ENCODE measurements at places on chromosomes 4 and X.

GRCh38 chrX:11750046-11750445 lies 8.0 kb upstream of the MSL3 start:
- no peak for DNase-seq

DNA sequence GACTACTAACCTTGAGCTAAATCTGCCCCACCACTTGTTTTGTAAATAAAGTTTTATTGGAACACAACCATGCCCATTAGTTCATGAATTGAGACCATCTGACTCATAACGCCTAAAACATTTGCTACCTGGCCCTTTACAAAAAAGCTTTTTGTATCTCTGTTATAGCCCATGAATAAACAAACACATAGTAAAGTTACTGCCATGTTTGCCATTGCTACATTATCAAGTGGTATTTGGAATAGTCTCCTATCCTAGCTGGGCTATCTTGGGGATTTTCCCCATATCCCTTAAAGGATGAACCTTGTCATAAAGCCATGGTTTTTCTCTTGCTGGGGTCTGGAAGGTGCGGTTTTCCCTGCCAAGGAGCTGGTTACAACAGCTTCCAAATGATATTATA lies 112.3 kb downstream of the FAM9B start:
- no peak for DNase-seq

GRCh38 chrX:48703642-48704481 lies 7.3 kb downstream of the SUV39H1 start:
- no peak for DNase-seq

DNA sequence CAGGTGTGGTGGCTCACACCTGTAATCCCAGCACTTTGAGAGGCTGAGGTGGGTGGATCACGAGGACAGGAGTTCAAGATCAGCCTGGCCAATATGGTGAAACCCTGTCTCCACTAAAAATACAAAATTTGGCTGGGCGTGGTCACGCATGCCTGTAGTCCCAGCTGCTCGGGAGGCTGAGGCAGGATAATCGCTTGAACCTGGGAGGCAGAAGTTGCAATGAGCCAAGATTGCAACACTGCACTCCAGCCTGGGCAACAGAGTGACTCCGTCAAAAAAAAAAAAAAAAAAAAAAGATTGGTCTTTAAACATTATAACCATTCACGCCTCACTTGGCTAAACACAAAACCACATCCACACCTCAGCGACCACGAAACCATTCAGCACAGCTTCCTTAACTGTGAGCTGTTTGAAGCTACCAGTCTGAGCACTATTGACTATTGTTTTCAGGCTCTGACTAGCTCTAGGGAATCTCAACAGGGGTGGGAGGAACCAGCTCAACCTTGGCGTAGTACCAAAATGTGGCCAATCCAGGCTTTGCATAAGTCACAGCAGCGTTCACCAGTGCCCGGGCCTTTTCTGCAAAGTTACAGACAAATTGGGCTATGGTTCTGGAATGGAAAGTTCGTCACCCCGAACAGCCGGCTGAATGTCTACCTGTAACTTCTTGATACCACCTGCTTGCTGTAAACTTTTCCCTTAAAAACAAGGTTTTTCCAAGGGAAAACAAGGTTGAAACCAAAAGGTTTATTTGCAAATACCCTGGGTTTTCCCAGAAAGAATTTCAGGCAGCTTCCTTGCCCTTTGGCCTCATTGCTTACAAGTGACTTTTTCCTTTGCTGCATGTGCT lies 73.6 kb upstream of the DHX15 start:
- DNase-seq: no peak

DNA sequence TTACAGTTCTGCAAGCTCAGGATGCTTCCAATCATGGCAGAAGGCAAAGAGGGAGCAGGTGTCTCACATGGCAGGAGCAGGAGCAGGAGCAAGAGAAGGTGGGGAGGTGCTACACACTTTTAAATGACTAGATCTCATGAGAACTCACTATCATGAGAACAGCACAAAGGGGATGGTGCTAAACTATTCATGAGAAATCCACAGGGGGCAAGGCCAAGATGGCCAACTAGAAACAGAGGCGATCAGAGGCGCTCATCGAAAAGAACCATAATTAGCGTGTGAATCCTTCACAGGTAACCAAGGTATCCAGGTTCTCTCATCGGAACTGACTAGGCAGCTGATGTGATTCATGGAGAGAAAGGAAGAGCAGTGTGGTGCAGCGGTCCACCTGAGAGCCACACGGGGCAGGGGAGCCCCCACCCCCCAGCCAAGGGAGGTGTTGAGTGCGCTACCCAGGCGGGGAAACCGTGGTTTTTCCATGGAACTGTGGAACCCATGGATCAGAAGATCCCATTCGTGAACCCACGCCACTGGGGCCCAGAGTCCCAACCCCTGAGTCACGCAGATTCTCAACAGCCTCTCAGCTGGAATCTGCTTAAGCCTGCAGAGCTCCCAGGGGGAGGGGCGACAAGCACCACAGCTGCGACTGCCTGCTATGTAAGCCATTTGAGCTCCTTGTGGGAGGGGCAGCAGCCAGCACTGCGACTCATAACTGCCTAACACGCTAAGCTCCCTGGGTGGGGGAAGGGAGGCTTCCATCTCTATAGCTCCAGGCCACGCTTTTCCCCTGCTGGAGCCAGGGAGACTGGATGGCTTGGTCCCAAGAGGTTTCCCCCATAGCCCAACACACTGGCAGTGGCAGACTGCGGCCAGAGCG lies 46.7 kb downstream of the FGF16 start:
- no peak for DNase-seq

DNA sequence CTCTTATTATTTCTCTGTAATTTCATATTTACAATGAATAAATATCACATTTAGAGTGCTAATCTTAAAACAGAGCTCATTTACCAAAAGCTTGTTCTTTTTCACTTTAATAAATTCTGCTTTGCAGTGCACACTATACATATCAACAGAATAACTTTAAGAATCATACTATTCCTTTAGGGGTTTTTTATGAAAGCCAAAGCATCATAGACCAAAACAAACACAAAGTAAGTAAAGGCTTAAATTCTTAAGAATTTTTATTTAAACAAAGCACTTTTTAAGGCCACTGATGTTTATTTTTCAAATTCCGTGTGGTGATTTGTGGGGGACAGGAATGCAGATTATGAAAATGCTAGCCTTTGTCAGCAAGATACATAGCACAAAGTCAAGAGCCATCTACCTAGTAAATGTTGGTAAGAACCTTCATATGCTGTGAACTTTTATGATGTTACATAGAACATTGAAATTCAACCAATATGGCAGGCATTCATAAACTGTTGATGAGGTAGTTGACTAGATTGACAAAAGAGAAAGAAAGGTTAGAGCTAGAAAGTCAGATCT lies 17.8 kb downstream of the TIGD2 start:
- no peak for DNase-seq

DNA sequence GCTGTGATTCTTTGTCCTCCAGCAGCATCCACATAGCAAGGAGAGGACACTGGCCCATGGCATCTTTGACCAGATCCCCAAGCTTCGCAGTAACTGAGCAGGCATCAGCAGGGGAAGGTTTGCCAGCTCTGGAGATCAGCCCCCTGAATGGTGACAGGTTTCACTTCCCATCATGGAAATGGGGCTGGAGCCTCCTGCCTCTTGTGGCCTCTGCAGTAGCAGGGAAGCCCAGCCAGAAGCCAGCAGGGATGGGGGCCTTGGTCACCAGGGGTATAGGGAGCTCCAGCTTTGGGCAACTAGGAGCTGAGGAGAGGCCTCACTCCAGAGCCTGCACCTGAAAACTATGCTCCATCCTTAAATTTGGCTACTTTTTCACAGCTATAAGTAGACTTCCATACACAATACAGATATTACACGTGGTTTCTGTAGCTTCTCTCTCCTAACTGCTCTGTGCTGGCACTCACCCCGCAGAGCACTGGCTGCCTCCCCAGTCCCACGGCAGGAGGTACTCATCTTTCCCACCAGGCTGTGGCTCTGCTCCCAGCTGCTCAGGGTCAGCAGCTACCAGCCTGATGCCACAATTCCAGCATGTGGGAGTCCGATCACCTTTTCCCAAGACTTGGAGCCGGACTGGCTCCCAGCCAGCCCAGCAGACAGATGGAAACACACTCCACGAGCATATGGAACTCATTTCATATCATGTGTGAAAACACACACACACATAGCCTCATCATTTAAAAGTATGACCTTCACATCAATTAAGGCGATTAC lies 2.8 kb downstream of the TMEM271 start:
- no peak for DNase-seq

DNA sequence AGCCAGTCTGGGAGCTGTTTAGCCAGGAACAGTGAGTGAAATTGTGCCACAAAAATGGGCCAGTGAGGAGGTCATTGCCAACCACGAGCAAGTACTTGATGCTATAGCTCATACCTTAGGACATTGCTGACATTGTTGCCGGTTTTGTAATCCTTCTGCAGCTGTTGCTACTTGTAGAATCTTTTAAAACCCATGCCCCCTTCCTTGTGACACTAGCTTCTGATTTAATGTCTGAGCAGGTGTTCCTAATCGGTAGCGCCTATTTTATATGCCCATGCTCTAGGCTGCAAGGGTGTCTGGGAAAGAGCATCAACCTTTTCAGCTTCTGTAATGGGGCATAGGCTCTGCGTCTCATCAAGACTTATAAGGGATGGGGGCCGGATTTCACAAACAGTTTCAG lies 2.6 kb downstream of the POLA1 start:
- no peak for DNase-seq

GRCh38 chr4:183723561-183724228 lies 64.6 kb downstream of the TRAPPC11 start:
- DNase-seq: no peak

- DNase-seq: no peak
These were observed 2.1 kb upstream of the SH2D1A start for GRCh38 chrX:124344246-124344645.

DNA sequence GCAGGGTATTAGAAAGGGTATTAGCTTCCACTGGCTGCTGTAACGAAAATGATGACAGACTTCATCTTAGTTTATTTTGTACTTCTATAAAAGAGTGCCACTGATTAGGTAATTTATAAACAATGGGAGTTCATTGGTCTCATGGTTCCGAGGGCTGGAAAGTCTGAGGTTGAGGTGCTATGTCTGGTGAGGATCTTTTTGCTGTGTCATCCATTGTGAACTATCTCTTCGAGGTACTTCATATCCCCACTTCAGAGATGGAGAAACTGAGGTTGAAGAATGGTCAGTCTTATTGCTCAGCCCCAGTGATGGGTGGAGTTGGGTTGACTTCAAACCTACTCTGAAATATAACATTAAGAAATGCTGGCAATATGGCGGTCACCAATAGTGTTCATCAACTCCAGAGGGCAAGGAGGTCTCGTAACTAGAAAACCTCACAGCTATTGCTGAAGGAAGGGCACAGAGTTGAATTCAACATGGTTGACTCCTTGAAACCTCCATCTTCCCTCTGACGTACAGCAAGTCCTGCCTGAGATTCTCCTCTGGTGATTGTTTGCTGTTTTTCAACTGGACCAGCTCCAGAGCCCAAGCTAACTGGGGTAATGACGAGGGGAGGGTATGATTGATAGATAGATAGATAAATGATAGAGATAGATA lies 53.6 kb upstream of the SHOX start:
- no peak for DNase-seq

DNA sequence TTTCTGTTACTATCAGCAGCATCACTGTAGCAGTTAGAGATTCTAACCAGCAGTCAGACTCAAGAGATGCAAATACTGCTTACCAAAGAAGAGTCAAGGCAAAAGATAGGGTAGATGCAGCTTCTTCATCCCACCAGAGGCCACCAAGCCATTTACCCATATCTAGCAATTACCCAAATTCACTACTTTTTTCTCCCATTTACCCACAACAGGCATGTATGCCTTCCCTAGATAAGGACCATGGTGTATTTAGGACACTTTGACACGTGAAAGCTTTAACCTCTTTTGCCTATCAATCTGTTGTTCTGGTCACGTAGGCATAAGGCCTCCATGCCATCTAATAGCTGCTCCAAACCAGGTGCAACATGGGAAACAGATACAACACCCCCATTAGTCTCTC lies 5.6 kb downstream of the LARP7 start:
- DNase-seq: no peak

DNA sequence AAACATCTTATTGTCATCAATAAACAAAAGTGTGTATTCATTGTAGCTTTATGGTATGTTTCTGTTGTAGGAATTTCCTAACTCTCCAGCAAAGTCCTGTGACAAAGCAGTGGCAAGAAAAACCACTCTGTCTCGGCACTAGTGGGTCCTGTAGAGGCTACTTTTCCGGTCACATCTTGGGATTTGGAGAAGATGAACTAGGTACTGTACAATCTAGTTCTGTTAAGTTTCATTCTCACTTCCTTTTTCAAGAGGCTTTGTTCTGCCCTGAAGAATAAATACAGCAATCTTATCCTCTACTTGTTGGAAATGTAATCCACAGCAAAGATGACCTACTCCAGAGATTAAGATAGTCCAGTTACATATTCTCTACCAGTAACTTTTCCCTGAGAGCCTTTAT lies 69.3 kb downstream of the HHIP start:
- DNase-seq: no peak

- DNase-seq: no peak
These were observed 325.6 kb downstream of the ARHGAP10 start for GRCh38 chr4:148057516-148057915.

GRCh38 chr4:88623097-88623496 lies 30.8 kb downstream of the HERC3 start:
- no peak for DNase-seq

DNA sequence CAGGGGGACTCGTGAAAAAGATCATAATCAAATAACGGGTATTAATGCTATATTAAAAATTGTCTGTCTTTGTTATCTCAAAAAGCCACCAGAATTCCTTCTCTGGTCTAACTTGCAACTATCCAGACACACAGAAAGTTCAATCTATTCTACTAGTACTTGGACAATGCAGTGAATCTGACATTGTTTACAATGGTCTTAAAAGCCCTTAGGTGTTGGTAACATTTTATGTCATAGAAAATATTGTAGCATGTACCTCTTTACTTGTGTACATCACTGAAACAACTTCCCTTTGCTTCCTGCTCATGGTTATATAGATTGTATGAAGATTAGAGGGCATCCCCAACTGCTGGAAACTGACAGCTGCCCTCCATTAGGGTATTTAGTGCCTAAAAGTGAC lies 71.1 kb upstream of the PPP3CA start:
- no peak for DNase-seq

DNA sequence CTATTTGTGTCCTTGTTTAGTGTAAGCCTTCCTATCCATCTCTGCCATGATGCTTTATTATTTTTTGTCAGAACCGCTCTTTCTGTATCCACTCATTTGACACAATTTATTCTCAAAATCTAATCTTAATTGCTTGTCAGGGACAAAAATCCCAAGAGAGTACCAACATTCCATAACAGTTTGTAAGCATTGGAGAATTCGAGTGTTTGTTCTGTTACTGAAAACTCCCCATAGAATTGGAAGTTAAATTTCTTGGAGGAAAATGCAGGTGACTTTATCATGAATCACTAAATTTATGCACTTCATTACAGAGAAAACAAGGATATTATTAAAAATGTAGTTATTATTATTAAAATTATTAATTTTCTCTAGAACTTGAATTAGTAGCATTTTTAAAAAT lies 1986.1 kb downstream of the ARAP2 start:
- DNase-seq: no peak

- DNase-seq: no peak
These were observed 159.7 kb downstream of the ANK2 start for GRCh38 chr4:113209153-113209552.
